ENCODE measurements at places on chromosomes 13 and 19.

- no peak for DNase-seq
These were observed 18.3 kb downstream of the NUP58 start for GRCh38 chr13:25319771-25320170.

DNA sequence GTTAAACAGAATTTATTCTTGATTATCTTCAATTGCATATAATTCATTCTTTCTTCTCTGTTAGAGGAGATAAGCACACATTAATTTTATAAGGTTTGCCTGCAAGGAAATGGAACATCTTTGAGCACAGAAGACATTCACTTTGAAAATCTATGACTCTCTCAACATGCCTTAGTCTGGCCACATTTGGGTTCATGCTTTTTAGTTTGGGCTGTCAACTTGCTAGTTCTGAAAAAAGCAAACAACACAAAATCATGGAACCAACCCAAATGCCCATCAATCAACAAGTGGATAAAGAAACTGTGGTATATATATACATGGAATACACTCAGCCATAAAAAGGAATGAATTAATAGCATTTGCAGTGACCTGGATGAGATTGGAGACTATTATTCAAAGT is 71.5 kb downstream of the CYSLTR2 start:
- DNase-seq = no peak

DNA sequence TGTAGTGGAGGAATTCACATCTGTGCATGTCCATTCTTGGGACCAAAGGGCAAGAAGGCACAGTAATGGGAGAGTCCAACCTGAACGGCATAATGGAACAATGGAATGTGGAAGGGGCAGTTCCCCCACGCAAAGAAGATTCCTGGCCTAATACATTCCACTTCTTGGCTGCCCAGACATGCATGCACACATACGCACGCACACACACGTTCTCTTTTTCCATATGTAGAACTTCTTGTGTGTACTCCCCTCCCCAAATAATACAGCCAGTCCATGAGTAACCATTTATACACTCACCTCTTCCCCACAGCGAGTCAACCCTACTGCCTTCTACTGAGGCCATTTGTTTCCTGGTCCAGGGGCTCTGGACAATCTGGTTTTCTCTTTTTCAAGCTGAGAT is 6.0 kb upstream of the STK24 start:
- DNase-seq = no peak

- no peak for DNase-seq
These were observed 7.5 kb downstream of the F10 start for GRCh38 chr13:113129921-113130750.

- no peak for DNase-seq
These were observed 2163.1 kb upstream of the PCDH20 start for GRCh38 chr13:63578796-63579195.

DNA sequence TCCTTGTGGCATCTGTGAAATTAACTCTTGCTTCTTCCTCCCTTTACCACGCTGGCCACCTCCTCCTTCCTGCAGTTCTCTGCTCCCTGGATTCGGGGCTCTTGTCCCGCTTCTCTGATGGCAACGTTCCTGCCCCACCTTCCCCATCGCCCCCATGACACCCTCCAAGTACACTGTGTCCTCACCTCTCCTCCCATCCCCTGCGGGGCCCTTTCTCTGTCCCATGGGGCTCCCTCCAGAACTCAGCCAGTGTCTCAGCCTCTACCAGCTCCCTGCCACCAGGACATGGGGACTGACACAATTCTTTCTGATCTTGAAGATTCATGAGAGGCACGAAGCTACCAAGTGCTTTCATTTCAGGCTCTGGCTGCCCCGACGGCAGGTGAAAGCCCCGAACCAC is 9.1 kb downstream of the CARS2 start:
- no peak for DNase-seq

DNA sequence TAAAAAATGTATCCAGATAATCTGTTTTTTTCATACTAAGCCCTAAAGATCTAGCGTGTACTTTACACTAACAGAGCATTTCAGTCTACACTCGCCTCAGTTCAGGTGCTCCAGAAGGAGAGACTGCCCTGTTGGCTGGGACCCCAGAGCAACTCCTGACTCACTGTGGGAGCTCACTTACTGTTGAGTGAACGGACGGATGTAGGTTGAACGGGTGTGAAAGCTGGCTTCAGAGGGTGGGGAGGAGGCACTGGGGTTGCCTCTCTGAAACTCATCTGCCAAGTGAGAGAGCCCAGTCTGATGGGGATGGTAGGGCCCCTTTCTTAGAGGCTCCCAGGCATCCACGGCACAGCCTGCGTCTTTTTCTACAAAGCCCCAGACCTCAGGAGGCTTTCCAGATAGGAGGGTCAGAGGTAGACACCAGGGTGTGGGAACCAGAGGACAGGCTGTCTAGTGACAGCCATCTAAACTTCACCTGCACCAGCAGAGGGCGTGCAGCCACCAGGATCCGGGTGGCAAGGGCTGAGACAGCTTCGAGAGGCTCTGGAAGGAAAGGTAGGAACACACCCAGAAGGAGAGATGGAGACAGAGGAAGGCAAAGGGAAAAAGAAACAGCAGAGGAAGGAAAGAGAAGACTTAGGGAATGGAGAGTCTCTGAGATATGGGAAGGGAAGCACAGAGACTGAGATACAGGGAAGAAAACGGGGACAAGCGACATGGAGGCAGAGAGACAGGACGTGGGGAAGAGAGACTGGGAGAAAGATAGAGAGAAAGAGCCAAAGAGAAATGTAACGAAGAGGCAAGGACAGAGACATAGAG is 3.7 kb downstream of the KASH5 start:
- DNase-seq = peak; percentile 79

GRCh38 chr13:40533072-40533471 is 133.4 kb downstream of the FOXO1 start:
- DNase-seq = no peak

DNA sequence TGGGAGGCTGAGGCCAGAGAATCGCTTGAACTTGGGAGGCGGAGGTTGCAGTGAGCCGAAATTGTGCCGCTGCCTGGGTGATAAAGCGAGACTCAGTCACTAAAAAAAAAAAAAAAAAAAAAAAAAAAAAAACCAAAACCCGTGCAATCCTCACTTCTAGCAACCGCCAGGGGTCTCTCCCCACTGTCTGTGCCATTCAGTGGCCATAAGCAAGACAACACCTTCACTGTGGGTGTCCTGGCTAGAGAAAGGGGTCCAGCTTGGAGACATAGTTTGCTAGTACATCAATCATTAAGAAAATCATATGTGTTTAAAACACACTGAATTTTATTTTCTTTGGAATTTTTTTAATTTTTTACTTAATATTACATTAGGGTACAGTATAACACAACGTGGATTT is 68.2 kb downstream of the RASL11A start:
- DNase-seq = no peak

DNA sequence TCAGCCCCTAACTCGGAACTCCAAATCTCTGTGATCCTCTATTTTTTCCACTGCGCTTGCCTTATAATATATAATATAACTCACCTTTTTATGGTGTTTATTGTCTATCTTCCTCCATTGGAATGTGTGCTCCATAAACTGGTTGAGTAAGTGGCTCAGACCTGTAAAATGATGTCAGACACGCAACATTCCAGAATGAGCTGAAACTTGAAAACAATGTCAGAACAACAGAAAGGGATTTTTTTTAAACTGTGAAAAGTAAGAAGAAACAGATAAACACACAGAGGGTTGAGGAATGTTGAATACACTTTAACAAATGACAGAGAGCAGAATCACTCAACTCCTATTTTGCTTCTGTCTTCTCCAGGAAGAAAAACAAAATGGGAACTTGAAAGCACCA is 19.1 kb upstream of the FAM216B start:
- no peak for DNase-seq

- DNase-seq = peak; percentile 100
These were observed at the start of gene ILF3 for GRCh38 chr19:10653732-10654609. Gene ILF3 (plus strand): TSS chr19:10654346. CDS start chr19:10670606, 16,260 bp downstream.

DNA sequence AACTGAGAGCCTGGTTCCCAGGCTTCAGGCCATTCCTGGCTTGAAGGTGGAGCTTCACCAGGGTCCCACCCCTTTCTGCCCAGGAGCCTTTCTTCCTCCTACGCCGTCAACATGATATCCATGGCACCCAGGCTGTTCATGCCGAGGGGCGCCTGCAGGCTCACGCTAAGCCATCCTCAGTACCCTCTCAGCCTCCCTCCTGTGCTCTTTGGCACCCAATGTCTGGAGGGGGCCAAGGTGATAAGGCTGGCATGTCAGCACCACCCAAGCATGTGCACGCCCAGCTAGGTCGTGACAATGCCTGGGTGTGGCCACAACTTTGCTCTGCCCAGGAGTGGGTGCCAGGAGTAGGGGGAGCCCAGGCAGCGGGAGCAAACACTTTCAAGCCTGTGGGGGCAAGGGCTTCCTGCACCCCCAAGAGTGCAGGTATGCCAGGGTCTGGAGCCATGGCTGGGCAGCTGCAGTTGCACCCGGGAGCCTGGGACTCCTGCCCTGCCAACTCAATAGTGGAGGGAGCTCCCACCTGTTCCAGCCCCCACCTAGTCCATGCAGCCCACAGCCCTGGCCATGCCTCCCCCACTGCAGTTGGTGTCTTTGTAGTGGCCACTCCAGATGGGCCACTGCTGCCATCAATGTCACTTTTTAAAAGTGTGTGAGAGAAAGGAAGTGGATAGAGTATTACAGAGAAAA is 219.9 kb downstream of the MAB21L1 start:
- DNase-seq = no peak

GRCh38 chr19:36152019-36152351 is 262 bp downstream of the COX7A1 start:
- no peak for DNase-seq

DNA sequence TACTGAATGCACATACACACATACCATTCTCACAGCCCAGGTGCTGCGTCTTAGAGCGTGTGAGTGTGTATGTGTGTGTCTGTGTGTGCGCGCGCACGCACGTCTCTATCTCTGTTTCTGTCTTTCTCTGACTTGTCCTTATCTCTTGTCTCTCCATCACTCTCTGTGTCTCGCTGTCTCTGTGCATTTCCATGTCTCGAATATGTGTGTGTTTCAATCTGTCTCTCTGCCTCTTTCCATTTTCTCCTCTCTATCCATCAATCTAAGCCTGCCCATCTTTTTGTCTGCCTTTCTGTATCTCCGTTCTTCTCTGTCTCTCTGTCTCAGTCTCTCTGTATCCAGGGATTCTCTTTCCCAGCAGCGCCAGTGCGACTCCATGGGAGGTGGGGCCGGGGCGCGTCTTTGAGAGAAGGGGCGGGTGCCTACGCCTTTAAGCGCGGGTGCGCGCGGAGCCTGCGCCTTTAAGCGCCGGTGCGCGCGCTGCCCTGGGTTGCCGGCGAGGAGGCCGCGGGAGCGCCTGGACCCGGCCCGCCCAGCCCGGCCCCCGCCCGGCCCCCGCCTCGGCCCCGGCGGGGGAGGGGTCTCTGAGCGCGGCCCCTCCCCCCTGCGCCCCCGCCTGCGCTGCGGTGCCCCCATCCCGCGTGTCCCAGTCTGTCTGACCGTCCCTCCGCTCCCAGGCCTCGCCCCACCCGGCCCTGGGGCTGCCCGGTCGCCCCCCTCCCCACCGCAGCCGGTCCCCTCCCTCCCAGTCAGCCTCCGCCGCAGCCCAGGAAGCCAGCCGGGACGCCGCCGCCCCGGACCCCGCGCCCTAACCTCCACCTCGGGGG is at the start of gene LRFN3:
Gene LRFN3, plus strand, starts transcription at position 464 of the 827 bp plus-strand sequence. CDS start 3,052 bp downstream, outside the sequence.
- no peak for DNase-seq

DNA sequence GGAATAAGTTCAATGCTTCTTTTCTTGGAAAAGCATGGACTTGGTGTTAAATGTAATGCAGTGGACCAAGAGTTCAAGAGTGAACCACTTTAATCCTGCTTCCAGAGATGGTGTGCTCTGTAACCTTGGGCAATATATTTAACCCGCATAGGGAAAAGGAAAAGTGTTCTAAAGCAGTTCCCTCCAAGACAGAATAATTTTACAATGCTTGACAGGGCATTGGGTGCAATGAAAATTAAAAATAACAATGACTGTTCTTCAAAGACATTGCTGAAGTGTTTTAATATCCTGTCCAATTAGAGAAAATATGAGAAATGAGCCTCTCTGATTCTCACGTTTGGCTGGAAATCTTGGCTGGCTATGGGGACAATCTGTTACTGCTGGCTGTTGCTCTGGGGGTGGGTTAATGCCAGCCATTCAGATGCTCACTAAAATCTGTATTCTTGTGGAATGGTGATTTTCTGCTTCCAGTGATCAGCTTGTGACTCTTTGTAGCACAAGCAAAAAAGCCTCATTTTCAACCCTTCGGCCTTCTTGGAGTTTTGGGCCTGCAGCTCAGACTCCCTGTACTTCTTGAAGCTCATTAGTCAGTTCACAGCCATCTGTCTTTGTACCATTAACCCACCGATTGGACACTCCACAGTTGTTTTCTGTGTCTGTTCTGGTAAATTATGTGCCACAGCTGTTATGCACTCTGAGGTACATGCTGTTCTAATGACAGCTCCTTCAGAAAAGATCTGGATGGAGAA is 310.6 kb downstream of the LMO7 start:
- DNase-seq = no peak

- DNase-seq = no peak
These were observed 95.7 kb upstream of the CLDN10 start for GRCh38 chr13:95456815-95457214.

DNA sequence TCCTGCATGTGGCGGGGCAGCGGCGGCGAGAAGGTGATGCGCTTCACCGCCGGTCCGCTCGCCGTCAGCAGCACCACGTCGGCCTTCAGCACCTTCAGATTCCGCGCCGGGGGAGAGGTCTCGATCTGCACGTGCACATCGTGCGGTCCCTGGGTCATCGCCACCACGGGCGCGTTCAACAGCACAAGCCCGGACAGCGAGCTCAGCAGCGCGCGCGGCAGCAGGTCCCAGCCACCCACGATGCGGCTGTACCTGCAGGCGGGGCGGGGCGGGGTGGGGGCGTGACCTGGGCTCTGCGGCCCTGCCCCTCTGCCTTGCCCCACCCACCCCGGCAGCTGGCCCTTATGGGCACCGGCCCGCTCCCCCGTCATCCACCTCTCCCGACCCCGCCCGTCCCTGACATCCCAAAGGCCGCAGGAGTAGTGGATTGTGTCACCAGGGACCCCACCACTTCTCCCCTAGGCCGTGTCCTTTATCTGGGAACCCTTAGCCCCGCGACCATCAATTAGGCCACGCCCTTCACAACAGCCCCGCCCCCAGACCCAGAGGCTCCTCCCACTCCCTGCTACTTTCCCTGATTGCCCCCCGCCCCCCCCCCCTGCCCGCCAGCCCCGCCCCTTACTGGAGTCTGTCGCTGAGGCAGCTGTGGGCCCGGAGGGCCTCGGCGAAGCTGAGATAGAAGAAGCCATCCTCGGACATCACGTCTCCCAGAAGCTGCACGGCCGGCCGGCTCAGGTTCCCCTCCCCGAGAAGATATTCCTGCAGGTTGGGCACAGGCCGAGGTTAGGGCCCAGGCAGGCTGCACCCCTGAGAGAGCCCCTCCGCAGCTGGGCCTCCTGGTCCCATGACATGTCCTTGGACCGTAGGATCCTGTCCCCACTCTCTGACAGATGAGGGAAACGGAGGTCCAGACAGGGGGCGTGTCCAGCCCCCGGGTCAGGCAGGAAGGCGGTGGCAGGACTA is 6.1 kb downstream of the IL4I1 start:
- DNase-seq = peak; percentile 69
